Adipose tissue (tissue), 3 donors: ENCODE measurements at places on chromosomes 16 and 17. TPM values are rescaled to one million over a fixed set of nuclear protein-coding genes. Genes with fewer than 3 reads are reported as not detected.

Gene SETD1A
- 13.0 TPM for polyA plus RNA-seq

Gene CAVIN1
- 517 TPM for polyA plus RNA-seq

Gene KRT24
- polyA plus RNA-seq, result 0.03 TPM

Gene SPATA33
- polyA plus RNA-seq, result 2.7 TPM

Gene MYADML2
- not detected for polyA plus RNA-seq

Gene NRN1L
- 0.89 TPM for polyA plus RNA-seq

Gene FZD2
- polyA plus RNA-seq, result 0.45 TPM

Gene CYB5B
- 63.0 TPM for polyA plus RNA-seq
